Activated T-cell treated with anti-CD3 and anti-CD28 coated beads, Interleukin-2, amount 50 U/mL, for 1 hour (primary cell): ENCODE measurements at places on chromosomes 1 and 21.

DNA sequence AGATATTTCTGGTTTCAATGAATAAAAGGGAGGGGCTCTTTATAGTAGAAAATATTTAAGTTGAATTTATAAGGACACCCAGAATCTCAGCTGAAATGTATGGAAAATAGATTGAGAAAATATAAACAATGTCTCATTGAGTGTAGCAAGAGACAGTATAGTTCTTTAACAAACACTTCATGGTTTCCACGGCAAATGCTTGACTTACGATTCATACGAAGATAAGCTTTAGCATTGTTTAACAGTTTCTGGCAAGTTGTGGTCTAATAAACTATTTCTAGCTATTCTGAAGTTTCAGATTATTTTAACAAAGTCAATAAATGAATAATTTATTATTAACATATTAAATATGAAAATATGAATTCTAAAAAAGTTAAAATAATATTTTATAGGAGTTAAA, 1419.4 kb downstream of the KCNT2 start:
- no peak for DNase-seq

- DNase-seq = peak; percentile 86
Observed at GRCh38 chr1:150979092-150980056, 2.7 kb upstream of the ANXA9 start.

DNA sequence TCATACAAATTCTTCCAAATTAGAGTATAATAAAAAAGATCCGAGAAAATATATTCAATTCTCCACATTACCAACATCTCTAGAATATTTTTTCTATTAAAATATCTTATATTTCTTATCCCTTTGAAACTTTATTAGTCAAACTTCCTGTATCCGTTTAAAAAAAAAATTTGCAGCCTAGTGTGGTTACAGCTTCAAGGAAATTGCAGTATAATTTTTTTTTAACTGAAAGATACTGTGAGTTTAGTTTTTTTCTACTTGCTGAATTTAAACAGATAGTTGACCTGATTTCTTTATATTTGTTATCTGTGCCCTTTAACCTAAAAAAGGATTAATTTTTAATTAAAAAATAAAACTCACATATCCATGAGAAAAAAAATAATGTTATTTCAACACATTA, 1.5 kb downstream of the RGS18 start:
- DNase-seq = no peak

DNA sequence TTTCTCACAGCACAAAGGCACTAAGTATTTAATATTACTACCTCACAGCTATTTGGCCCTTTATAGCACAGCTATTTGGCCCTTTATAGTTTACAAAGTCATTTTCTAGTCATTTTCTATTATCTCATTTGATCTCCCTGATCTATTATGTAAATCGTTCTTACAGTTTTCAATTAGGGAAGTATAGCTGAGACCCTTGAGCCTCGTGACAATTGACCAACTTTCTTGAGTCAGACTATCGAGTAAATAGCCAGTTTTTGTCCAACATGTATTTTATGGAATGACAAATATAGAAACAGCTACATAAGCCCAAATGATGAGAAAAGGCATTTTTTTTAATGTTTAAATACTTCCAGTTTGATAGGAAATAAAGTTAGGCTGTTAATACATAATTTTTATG, 7.0 kb upstream of the ANGPTL1 start:
- no peak for DNase-seq

- no peak for DNase-seq
Observed at GRCh38 chr1:40058453-40059337, 18.2 kb downstream of the CAP1 start.

- DNase-seq = no peak
Observed at GRCh38 chr1:117661027-117661426, 55.2 kb downstream of the TENT5C start.

DNA sequence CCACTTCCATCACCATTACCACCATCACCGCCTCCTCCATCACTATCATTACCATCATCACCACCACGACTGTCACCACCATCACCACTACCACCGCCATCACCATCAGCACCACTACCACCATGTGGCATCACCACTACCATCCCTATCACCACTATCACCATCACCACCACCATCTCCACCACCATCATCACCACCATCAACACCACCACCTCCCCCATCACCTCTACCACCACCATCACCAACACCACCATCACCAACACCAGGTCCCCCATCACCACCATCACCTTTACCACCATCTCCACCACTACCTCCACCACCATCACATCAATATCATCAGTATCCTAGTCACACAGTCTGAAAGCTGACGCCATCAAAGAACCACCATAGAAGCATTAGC, 39.9 kb upstream of the RIPK4 start:
- no peak for DNase-seq

- DNase-seq = no peak
Observed at GRCh38 chr1:63798284-63798683, 24.5 kb downstream of the ROR1 start.

DNA sequence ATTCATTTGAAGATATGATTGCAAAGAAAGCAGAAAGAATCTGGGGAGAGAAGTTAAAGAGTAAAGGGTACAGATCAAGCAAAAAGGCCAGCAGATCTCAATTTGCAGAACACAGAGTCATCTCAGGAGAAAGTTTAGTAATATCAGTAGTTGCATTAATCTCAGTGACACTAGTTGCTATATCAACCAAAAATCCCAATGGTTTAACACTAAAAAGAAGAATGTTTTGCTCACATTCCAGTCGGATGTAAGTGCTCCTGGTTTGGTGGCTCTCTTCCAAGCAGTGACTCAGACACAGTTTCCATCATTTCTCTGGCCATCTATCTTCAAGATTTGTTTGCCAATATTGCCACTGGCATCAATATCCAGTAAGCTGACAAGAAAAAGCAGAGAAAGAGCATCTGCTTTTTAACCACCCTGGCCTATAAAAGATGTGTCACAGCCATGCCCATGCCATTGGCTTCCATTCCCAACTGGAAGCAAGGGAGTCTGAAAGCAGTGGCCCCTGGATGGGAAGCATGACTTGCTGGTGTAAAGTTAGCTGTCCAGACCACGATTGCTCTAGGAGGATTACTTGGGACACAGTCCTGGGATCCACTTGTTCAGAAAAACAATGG, 45.5 kb upstream of the AIM2 start:
- no peak for DNase-seq

DNA sequence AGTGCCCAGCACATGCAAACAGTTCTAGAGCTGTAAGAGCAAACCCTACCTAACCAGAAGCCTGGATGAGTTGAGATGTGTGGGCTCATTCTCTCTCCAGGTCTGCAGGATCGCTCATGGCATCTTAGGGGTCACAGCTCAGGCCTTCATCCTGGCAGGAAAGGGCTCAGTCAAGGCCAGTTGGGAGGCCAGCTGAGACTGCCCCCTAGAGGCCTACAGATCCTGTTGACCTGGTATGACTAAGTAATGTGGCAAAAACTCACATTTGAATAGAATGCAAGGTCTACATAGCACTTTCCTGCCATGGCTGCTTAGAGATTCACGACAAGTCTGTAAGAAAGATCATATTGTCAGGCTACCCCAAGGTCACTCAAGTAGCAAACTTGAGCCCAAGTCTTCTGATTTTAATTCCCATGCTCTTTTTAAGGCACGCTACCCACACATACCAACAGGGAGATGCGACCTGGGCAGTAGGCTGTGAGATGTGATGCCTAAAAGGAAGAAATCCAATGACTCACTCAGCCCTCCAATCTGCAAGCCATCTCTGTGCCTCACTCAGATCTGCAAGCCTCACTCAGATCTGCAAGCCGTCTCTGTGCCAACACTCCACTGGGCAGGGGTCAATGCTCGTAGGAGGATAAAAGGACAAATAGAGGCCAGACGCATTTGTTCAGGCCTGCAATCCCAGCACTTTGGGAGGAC, 5.1 kb upstream of the CAPN8 start:
- no peak for DNase-seq

DNA sequence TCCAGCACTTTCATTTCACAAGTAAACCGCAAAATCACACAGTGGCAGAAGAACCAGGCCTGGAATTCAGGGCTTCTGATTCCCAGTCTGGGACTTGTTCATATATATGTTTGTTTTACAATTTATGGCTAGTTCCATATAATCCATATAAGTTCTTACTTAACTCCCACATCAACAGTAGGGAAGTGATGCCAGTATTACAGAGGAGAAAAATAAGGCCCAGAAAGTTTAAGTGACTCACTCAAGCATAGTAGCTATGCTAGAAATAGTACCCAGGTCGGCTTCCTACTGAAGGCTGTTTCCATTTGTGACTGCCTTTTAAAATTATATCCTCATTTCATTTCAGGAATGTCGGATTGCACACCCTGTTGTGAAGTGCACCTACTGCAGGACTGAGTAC, 1.4 kb downstream of the FAM76A start:
- no peak for DNase-seq

GRCh38 chr1:53259932-53260331, 21.6 kb upstream of the MAGOH start:
- no peak for DNase-seq

GRCh38 chr1:226634611-226635246, 86.2 kb downstream of the STUM start:
- peak; percentile 28 for DNase-seq

GRCh38 chr1:45543581-45544417, 6.8 kb upstream of the AKR1A1 start:
- peak; percentile 64 for DNase-seq

DNA sequence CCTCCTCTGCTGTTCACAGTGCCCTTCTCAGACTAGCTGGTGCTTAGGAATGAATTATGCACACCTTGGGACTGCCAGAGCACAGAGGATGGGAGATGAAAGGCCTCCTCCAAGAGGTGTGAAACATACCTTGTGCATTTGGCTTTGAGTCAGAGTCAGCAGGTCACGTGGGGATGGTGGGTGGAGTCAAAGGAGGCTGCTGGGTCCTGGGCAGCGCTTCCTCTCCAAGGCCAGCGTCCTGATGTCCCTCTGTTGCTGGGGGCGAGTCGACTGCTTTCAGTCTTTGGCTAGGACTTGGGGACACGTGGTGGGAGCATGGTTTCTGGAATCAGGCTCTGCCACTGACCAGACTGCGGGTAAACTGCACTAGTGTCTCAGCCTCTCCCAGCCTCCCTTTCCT, 91.2 kb downstream of the AJAP1 start:
- DNase-seq = no peak
